ENCODE measurements at places on chromosomes 16 and 17.

GRCh38 chr17:13154398-13154797 is 136.6 kb upstream of the ELAC2 start:
- DNase-seq: no peak

- DNase-seq: no peak
Measured at GRCh38 chr17:41308918-41309359, at the start of gene KRTAP16-1. KRTAP16-1 (minus strand) TSS chr17:41309309; CDS start chr17:41309253, 56 bp downstream.

DNA sequence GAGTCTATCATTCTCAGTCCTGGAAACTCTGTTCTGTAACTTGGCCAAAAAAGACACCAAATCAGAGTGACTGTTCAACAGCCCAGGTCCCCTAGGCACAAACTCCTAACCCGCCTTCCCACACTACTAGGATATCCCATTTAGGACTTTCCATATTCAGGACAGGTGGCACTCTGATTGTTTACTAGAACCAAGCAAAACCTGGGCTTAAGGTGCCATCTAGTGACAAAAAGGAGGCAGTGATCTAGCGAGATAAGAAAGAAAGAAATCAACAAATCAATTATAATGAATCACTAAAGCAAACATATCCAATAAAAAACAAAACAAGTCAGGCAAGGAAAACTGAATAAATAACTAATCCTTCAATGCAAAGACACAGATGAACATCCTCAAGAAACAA is 203.9 kb downstream of the CEP112 start:
- no peak for DNase-seq

- DNase-seq: no peak
Measured at GRCh38 chr17:37146086-37147064, 197.6 kb downstream of the AATF start.

GRCh38 chr17:35795007-35795870 is at the start of gene MMP28:
MMP28 (minus strand) TSS chr17:35795641; CDS start chr17:35795377, 264 bp downstream.
- DNase-seq: no peak

DNA sequence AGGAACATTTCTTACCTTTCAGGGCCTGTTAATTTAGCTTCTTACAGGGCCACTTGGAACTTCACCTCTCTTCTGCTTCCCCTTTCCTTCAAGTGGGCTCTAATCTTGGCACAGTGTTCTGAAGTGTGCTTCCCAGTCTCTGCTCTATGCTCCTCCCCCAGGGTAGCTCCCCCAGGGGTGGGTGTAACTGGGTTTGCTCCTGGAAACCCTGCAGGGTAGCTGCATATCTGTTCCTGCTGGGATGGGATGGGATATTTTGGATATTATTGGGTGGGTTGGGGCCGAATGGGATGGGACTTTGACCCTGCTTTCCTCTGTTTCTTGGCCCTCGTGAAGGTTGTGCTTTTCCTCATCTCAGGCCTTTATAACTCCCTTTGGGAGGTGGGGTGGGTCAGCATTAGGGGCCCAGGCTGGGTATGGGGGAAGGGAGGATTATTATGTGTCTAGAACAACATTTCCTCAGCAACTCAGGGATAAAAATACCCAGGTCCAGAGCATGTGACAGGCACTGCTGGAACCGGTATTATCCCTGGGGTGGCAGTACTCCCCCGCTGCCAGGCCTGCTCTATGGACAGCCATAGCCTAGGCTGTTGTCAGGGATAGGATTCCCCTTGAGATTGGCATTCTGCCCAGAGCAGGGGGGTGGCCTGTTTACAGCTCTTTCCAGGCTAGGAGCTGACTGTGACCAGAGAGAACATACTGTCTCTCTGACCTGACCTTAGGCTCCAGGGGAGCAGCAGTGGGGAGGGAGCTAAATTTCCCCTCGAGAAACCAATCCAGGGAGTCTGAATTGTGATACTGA is 5.0 kb downstream of the NFE2L1 start:
- no peak for DNase-seq

GRCh38 chr16:23072769-23073549 is 76.3 kb downstream of the USP31 start:
- no peak for DNase-seq

GRCh38 chr16:57590654-57591085 is 37.8 kb upstream of the ADGRG1 start:
- DNase-seq: no peak

GRCh38 chr17:53463363-53463762 is 359.4 kb upstream of the KIF2B start:
- no peak for DNase-seq

DNA sequence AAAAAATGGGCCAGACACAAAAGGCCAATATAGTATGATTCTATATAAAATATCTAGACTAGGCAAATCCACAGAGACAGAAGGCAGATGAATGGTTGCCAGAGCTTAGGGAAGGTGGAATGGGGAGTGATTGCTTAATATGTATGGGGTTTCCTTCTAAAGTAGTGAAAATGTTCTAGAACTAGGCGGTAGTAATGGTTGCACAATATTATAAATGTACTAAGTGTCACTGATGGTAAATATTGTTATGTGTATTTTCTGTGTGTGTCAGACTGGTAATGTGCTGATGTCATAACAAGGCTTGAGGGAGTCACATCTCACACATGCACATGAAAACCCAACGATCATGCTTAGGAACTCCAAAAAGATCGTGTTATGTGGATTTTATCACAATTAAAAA is 106.9 kb upstream of the SIAH1 start:
- DNase-seq: no peak

DNA sequence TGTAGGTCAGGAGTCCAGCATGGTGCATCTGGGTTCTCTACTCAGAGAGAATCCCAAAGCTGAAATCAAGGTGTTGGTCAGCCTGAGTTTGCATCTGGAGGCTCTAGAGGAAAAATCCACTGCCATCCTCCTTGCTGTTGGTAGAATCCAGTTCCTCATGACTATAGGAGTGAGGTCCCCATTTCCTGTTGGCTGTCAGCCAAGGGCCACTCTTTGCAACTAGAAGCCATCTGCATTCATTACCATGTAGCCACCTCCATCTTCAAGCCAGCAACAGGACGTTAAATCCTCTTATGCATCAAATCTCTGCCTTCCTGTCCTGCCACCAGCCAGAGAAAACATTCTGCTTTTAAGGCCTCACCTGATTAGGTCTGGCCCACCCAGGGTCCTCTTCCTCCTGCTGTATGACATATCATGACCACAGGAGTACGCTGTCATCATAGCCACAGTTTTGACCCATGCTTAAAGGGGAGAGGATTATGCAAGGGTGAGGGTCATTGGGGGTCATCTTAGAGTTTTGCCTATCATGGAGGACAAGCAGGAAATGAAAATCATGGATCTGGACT is 40.5 kb downstream of the DNAH9 start:
- no peak for DNase-seq

DNA sequence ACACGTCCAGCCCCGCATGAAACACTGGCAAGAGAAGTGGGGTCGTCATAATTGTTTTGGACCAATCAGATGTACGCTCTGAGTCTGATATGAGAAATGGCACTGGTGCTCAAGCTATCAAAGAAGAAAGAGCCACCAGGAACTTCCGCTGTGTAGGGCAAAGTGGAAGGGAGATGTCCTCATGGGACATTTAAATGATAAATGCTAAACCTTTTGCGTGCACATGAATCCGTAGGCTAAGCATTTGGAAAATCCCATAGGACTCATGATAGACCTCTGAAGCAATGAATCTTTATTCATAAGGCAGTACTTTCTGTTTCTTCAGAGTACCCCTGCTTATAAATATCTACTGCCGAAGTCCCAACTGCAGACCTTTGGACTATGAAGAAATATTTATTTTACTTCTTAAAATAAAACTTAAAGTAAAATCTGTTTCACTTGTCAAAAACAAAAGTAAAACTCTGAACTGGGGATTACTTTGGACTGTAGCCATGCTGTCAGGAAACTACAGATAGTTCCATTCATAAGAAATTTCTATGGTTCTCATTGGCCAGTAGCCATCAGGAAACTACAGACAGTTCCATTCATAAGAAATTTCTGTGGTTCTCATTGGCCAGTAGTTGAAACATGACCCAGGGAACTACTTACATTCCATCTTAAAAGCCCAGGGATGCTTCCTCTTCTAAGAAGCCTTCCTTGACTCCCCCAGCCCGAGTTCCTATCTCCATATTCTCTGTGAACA is 335.1 kb downstream of the HS3ST4 start:
- no peak for DNase-seq

Measured in omental fat pad (tissue), 4 donors.